ENCODE measurements at places on chromosomes 2 and 18.

GRCh38 chr2:58515827-58516573, 274.9 kb upstream of the FANCL start:
- DNase-seq = no peak

- no peak for DNase-seq
Observed at GRCh38 chr2:235542733-235543127, 48.9 kb downstream of the AGAP1 start.

DNA sequence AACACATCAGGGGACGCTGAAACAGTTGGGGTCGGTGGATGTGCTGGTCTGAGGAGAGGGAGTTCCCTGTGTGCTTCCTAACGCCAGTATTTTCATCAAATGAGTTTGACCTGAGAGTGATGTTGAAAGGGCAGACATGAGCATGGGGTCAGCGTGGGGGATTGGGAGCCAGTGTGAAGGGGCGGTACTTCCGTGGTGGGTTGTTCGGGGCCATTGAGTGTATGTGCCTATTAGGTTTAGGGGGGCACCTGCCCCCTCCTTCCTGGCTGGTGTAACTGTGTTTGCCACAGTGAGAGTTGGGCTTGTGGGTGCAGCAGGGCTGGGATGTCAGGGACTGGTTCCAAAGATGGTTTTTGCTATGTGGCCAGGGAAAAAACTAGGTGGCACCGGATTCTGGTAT, 24.4 kb downstream of the SPEG start:
- DNase-seq = no peak

- DNase-seq = no peak
Observed at GRCh38 chr2:46315103-46315890, 18.1 kb downstream of the EPAS1 start.

GRCh38 chr18:76397631-76398030, 97.4 kb downstream of the ZNF516 start:
- DNase-seq = no peak

DNA sequence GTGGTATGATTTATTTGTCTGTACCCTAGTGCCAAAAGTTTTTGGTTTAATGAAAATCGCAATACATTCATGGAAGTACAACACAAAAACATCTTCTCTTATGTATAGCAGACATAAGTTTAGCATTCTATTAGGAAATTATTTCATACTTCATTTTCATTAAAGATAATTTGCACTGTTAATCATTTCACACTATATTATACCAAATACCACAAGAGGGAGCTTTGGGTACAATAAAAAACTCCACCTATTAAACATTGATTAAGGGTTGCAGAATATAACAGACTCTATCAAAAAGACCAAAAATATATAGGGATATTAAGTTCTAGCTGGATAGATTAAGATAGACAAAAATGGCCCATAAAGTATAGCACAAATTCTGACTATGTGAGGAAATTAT, 79.0 kb downstream of the SLC66A3 start:
- DNase-seq = no peak

DNA sequence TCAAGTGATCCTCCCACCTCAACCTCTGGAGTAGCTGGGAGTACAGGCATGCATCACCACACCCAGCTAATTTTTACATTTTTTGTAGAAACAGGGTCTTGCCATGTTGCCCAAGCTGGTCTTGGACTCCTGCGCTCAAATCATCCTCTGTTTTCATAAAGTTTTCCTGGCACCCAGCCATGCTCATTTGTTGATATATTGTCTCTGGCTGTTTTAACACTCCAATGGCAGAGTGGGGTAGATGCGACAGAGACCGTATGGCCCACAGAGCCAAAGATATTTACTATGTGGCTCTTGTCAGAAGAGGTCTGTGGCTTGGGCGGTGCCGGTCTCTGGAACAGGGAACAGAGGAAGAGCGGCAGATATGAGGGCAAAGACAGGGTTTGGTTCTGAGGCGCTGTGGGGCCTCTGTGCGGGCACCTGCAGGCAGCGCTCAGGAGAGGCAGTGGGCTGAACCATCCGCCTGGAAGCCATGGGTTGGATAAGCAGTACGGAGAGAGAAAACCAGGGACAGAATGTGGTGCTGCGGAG, 50.2 kb downstream of the CENPO start:
- DNase-seq = no peak

- DNase-seq = no peak
Observed at GRCh38 chr18:77061281-77061945, 71.2 kb downstream of the MBP start.

- DNase-seq = no peak
Observed at GRCh38 chr2:29632018-29632417, 289.4 kb downstream of the ALK start.

- DNase-seq = no peak
Observed at GRCh38 chr2:85913884-85914881, 25.4 kb upstream of the ST3GAL5 start.

GRCh38 chr2:214730800-214731407, 78.6 kb downstream of the BARD1 start:
- no peak for DNase-seq

- DNase-seq = no peak
Observed at GRCh38 chr2:102025016-102025501, 33.3 kb downstream of the IL1R2 start.

GRCh38 chr2:38264396-38265221, 112.5 kb downstream of the ATL2 start:
- DNase-seq = no peak

GRCh38 chr18:39186008-39186407, 1620.4 kb upstream of the CELF4 start:
- DNase-seq = no peak

DNA sequence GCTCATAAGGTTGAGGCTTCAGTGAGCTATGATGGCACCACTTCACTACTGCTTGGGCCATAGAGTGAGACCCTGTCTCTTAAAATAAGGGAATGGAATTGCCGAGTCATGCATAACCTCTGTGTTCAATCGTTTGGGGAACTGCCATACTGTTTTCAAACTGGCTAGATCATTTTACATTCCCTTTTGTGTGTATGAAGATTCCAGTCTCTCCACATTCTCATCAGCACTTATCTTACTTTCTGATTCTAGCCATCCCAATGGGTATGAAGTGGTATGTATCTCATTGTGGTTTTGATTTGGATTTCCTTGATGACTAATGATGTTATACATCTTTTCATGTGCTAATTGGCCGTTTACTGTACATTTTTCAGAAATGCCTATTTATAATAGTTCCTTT, 23.7 kb downstream of the MARCHF7 start:
- no peak for DNase-seq

GRCh38 chr2:141900826-141901225, 230.0 kb downstream of the LRP1B start:
- no peak for DNase-seq

DNA sequence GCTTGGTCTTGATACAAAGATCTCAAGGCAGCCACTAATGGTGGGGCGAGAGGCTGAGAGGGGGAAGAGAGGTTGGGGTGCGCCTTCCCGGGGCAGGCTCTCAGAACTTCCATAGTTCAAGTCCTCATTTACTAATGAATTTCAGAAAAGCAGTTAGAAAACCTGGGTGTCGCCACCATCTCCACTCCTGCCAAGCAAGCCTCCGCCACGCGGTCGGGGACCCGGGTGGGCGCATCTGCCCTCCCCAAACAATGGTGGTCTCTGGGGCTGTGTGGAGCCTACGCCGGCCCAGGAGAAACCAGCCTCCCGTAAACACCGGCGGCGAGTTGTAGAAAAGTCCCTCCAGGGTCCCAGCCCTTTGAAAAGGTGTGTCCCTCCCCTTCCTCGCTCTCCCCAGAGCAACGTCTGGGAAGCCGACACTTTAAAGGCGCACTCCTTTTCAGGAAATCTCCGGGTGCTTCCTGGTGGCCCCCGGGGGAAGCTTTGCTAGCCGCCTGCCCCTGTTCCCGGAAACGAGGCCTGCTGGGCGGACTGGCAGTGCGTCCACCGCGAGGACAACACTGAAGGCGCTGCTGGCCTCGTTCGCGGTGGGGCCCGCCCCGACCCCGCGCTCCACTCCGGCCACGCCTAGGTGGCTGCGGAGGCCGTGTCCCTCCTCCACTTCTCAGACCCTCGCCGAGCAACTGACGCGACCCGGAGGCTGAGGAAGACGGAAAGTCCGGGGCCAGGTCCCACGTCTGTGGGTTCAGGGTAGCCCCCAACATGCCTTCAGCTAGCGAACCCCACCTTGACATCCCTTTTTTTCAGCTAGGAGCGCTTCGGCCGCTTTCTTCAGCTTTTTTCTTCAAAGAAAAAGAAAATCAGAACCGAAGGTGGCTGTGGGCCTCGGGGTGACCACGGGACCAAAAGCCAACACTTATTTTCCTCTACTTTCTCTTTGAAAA, 16.8 kb downstream of the EVX2 start:
- no peak for DNase-seq

DNA sequence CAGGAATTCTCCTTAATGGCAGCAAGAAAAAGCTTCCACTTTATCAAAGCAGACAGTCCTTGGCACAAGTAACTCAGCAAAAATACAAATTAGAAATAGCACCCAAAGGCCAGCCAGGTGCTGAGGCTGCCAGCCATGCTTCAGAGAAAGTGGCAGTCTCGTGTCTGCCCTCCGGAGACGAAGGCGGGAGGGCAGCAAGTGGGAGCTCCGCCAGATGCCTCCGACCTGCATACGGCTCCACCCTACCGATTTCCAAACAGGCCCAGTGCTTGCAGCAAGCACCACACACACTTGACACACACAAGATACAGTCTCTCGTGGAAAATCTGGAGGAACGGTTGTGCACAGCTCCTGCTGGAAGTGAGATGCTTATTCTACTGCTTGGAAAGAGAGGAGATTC, 134.9 kb upstream of the REV1 start:
- DNase-seq = no peak

DNA sequence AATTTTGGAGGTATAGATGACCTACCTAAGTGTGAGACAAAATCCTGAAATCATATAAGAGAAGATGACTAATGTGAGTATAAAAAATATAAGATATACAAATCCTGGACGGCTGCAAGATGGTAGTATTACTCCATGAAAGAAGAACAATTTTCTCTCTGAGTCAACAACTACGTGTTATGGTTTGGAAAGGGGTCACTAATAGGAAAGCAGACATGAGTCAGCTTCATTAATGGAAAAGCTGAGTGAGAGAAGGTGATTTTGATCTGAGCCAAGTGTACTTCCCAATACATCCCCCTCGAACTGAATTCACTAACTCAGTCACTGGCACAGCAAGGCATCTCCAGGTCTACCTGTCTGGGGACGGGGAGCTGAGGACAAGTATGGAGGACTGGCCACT, 20.1 kb upstream of the SELENOI start:
- no peak for DNase-seq

DNA sequence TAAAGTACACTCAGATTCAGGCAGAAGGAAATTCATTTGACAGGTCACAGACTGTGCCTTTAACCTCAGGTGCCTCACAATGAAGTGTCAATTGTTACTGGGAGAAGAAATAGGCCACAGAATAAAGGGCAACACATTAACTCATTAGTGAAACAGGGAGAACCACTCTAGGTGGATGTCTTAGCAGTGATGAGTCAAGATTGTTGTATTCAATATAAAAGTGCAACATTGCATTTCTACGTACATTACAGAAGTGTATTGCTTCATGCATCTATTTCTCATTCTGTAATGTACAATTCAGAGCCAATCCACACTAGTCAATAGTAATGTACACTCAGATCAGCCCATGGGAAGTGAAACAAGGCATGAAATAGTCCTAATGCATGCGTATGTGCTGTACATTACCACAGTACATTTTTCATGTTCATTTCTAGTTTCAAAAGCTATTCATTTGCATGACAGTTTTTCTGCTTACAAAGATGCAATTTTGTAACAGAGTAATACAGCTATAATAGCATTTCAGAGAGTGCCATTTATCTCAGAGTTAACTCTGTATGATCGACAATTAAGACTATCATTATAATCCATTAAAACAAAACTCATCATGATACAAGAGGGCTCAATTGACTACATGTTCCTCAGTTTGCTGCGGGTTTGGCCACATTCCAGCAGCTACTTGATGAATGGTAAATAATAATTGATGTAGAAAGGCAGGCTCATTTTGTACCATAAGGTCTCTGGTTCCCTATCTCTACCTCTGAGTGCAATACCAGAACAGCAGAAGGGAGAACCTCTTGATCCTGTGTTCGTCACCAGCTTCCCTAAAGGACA, 12.2 kb upstream of the ARL5A start:
- no peak for DNase-seq

DNA sequence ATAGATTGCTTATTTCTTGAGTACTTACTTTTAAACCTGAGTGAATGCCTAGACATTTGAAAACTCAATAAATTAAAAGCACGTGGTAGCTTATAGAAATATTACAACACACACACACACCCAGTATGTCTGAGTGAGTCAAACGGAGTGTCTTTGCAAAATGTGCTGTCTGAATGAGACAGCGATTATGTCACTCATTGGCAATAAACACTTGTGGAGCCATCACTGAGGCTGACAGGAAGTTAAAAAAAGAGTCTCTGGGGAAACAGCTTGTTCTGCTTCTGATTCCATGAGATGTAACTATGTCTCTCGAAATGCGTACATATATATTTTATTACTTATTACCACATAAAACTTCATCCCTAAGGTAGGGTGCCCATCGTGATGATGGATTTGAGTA, 22.3 kb upstream of the VPS4B start:
- DNase-seq = no peak

DNA sequence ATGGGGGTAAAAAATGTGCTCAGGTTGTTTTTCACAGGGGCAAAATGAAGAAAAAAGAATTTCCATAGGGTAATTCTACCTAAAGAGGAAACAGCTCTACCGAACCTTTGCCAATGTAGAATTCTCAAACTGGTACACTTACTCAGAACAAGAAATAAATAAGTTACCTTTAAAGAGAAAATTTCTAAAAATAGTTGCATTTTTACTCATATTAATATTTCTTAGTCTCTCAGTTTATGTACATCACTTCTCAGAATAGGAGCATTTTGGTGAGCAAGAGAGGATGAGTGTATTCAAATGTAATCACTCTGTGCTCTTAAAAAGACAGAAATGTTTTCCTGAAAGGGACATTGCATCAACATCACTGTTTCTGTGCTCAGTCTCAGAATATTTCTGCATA, 574.7 kb upstream of the SLC8A1 start:
- no peak for DNase-seq

- no peak for DNase-seq
Observed at GRCh38 chr2:12046641-12047040, 300.2 kb downstream of the LPIN1 start.
